ENCODE measurements at places on chromosomes 11 and 22.

DNA sequence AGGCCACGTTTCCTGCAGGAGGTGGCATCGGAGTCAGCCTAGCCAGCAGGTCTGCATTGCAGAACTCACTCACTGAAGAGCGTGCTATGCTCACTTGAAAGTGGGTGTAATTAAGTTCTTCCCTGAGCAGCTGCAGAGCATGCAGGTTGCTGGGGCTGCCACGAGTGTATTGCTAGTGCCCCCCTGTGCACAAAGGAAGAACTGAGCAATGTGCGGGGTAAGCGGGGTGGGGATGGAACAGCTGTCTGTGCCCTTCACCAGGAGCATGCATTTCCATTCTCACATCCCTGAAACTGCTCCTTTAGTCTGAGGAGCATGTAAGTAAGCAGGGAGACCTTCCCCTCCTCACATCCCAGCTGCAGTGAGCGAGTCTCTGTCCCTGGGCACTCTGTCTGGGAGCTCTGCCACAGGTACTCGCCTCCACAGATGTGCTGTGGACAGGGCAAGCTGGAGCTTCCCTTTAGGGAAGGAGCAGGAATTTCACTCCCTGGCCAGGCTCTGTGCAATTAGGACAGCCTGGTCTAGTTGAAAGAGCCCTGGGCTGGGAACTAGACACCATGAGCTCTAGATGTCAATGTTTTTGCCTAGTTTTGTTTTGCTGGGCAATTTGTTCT is 1031.8 kb downstream of the NTM start:
- DNase-seq = peak; percentile 58

- no peak for DNase-seq
Measured at GRCh38 chr11:6733326-6734275, 38.2 kb downstream of the OR2AG2 start.

DNA sequence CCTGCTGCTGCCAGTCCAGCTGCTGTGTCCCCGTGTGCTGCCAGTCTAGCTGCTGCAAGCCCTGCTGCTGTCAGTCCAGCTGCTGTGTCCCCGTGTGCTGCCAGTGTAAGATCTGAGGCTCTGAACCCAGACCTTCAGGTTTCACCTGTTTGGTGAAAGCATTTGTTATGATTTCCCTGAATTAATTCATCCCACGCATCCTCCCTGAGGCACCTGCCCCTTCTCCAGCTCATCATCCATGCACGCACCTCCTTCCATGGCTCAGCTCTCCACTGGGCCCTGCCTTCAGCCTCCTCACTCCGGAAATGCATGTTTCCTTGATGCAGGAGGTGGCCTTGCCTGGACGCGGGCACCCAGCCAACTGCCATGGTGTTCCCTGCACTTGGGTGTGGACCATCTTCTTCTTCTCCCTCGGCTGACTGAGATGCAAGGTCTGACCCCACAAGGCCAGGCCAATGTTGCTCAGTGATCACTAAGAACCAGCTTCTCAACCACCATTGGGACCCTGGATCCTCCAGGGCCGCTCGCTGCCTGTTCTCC is 788 bp downstream of the KRTAP5-10 start:
- DNase-seq = no peak

- DNase-seq = no peak
Measured at GRCh38 chr11:112453601-112454577, 193.2 kb upstream of the PLET1 start.

DNA sequence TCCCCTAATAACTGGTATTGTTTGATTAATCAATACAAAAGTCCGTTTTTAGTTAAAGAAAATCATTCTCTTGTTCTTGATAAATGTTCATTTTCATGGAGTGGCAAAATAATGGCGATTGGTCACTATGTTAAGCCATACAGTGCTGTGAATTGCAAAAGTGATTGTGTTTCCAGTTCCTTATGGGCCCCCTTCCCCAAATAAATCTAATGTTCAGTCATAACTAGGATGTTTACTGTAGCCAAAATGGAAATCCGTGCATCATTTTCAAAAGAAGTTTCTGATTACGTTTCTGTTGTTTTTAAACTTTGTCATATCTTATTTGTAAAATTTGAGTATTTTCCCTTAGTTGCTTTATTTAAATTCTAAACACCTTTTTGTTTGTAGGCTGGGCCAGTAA is 845 bp downstream of the RBM7 start:
- DNase-seq = no peak

DNA sequence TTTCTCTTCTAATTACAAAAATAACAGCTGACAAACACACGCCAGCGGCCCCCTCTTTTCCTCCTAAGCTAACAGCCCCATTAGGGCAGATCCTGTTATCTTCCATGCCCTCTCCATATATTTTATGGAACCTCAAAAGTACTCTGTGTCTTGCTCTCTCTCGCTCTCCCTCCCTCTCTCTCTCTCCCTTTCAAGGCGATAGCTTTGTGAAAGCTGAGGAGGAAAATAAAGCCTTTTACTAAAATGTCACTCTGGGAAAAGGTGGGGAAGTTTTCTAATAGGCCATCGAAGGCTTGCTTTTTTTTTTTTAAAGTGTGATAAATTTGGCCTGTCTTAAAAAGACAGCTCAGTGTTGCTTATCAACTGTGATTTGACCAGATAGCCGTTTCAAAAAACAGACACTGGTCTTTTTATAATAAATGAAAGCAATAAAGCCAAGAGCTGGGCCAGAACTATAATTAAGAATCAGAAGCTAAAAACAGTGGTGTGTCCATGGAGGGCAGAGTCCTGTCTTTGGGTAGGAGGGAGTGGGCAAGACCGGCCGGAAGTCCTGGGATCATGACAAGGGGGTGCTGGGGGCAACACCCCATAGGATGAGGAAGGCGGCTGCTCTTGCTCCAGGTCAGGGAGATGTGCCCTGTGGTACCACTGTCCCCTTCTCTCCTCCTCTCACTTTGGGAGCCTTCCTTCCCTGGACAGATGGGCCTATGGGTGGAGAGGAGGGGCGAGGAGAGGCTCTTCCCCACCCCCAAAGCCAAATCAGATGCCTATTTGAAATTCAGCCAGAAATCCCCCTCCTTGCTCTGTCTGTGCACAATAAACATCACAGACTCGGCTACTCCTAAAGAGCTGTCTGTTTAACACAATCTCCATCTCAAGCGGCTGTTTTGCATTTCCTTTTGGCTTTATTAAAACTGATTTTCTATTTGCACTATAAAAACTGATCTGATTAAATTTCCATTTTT is 267.2 kb downstream of the BUD13 start:
- no peak for DNase-seq

DNA sequence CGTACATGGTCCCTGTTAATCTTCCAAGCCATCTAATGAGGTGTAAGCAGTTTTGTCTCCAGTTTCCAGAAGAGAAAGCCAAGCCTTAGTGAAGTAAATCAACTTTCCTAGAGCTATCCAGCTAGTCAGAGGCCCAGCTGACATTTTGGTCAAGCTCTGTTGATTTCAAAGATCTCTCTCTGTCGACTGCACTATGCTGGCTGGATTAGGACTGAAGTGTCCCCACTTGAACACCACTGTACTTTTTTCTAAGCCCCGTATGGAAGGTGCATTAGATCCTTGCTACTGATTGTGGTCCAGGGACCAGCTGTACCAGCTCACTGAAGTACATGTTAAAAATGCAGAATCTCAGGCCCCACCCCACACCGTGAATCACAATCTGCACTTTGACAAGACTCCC is 176.5 kb upstream of the NAV2 start:
- DNase-seq = no peak

DNA sequence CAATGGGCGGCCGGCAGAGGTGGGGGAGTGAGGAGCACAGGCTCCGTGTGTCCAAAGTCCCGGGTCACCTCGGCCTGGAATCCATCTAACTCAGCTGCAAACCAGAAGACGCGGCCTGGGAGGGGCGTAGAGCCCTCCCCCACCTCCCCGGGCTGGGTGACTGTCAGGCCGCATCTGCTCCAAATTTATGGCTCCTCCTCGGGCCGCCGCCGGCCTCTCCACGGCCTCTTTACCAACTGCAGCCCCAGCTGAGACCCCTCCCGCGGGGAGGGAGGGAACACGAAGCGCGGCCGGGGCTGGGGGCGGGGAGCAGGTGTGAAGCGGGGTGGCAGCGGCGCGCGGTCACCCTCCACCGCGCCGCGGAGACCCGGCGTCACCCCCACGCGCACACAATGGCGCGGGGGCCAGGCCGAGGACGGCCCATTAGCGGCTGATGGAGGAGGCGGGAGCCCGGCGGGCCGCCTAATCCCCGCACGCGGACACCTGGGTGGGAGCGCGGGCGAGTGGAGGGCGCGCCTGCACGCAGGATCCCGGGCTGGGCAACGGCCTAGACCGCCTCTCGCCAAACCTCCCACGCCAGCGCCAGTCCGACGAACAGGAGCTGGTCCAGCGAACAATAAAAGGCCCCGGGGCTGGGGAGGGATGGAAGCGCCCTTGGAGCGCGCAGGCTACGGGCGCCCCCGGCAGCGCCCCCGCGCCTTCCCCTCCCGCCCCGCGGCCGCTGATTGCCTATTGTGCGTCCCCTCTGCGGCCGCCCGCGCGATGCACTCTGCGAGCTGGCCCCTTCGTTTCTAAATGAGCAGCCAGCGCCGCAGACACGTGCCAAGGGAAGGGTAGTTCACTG is 25.9 kb upstream of the ROBO3 start:
- DNase-seq = no peak

GRCh38 chr11:41235668-41236067 is 223.8 kb downstream of the LRRC4C start:
- no peak for DNase-seq

DNA sequence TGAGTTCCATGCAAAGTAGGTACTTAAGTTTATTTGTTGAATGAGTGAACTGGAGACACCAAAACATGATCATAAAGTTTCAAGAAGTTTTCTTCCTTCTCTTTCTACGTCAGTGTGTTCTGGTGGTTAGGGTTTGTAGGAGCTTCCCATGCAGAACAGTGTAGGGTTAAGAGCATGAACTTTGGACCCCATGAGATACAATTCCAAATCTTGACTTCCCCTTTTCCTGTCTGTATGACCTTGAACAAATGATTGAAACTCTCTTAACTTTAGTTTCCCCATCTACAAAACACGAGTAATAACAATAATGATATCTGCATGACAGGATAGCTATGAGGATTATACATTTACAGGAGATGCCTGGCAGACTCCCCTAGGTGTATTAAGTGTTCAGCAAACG is 41.0 kb upstream of the TENM4 start:
- no peak for DNase-seq

DNA sequence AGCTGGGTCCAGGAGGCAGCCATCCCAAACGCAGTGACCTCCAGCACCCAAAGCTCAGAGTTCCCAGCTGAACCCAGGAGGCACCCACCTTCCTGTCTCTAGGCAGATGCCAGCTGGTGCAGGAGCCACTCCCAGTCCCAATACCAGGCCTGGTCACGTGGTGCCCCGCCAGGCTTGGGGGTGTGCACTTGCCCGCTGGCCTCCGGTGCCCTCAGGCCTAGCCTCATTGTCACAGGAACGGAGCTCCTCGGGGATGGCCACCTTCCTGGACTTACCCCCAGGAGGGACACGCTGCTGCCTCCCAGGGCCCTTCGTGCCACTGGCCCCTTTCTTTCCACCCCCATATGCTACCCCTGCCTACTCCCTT is 4.6 kb downstream of the BID start:
- no peak for DNase-seq

DNA sequence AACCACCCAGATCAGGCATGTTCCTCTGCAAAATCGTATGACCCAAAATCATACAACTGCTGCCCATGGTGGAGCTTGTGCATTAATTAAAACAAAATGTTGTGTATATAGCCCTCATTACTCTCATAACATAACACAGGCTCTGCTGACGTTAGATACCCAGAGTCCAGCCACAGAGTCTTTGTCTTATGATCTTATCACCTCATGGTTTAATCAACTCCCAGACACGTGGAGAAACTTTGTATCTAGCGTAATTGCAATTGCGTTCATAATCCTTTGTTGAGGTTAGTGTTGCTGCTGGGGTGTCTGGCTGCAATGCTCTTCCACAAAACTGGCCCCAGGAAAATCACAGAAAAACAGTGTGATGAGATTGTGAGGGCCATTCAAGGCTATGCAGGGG is 5.0 kb upstream of the APOL1 start:
- DNase-seq = no peak

GRCh38 chr11:32939046-32939445 is 46.4 kb downstream of the QSER1 start:
- no peak for DNase-seq

- DNase-seq = no peak
Measured at GRCh38 chr11:116124922-116125714, 620.9 kb upstream of the CADM1 start.

GRCh38 chr22:39925909-39926679 is 25.2 kb downstream of the GRAP2 start:
- DNase-seq = no peak

GRCh38 chr11:10659339-10660216 is 34.0 kb downstream of the IRAG1 start:
- DNase-seq = no peak

- no peak for DNase-seq
Measured at GRCh38 chr11:113178381-113179070, 135.9 kb upstream of the TTC12 start.

DNA sequence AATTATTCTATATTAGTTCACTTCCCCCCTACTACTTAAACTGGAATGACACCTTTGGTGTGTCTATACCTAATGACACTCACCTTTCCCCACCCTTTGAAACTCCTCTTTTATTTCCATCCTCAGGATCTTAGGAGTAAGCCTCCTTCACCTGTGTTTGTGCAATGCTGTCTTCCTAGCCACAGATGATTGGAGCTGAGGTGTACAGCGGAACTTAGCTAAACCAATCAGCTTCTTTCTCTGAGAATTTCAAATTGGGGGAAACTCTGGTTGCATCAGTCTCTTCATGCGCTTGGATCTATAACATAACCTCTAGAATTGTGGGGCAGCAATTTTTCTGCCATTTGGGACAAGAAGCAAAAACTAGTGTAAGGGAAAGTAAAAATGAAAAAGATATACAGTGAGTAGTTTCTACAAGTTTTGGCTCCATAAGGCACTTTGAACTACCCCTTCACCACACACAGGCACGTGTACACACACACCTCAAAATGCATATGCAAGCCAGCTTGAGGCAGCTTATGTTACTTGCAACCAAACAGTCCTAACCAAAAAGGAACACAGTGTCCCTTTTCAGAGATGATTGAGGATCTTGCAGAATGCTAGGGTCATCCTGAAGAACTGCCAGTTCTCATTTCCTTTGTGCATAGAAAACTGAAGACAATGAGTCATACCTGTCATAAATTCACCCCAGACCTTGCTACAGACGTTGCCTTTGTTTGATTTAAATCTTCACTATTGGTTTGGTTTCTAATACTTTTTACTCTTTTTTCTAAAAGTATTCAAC is 36.0 kb upstream of the LDLRAD3 start:
- no peak for DNase-seq

Measured in right forelimb (tissue), 1 donor.